Fibroblast of the aortic adventitia (primary cell): ENCODE measurements at places on chromosomes 5 and 9. TPM values are rescaled to one million over a fixed set of nuclear protein-coding genes. Genes with fewer than 3 reads are reported as not detected.

Gene ACOT12
- total RNA-seq = 0.27 TPM in 1 of 2 replicates, not detected in the other

Gene C9
- not detected in 2 replicates for total RNA-seq

Gene MOB3B
- under 0.01 and 0.25 TPM in 2 replicates for total RNA-seq

Gene C9orf50
- total RNA-seq = 0.98 TPM in 1 of 2 replicates, not detected in the other

Gene CCDC192
- not detected in 2 replicates for total RNA-seq

Gene TAF11L5
- total RNA-seq = not detected in 2 replicates

Gene SHOC1
- 0.09 TPM in 1 of 2 replicates, not detected in the other for total RNA-seq

Gene TGFBI
- total RNA-seq = 169 and 227 TPM in 2 replicates

GRCh38 chr9:86281593-86282076, 703 bp downstream of the ISCA1 start:
- no peak for DNase-seq

DNA sequence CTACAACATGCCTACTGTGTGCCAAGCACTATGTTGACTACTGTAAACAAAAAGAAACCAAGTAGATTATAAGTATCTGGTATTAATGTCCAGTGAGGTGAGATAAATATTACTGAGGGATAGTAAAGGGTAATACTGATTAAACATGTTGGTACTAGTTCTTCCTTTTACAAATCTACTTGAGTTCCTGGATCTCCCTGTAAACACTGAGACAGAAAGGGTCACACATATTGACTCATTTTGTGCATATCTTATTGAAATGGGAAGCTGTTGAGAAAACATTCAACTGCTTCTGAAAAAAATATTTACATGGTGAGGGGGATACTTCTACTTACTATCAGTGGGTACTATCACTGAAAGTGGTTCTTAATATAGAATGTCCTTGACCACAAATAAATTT, 24.3 kb downstream of the EFNA5 start:
- DNase-seq = no peak

GRCh38 chr5:103889500-103890209, 327.1 kb upstream of the NUDT12 start:
- DNase-seq = no peak

- DNase-seq = peak; percentile 24
Observed at GRCh38 chr9:70678153-70678552, 263.7 kb upstream of the KLF9 start.

DNA sequence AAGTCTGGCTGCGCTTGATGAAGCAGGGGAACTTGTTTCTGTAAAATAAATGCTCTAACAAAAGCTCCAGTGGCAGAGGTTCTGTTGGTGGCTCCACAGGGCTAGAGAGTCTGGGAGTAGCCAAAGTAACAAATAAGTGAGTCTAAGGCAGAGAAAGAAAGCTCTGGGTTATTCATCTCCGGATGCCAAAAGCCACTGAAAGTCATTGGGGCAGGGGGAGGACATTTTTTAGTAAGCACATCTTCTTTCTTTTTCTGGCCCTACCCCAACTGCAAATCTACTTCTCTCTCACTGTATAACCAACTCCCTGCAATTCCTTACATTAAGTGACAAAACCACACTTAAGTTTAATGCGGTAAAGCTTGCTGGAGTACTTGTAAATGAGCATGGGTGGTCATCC, 141.6 kb downstream of the INSYN2B start:
- DNase-seq = no peak

DNA sequence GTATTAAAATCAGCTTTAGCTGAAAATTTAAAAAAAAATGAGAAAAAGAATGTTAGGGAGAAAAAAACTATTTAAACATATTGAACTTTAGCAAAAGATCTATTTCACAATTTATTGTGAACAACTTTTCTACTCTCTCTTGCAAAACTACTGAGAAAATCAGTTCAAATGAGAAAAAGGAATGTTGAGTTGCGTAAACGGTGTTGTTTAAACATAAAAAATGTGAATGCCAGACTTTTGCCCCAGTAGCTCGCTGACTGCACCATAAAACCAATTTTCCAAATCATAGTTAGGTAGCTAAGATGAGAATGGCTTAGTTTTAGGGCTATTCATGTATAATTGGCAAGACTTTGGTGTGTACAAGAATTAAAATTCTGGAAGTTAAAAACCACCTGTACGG, 13.4 kb upstream of the RAD23B start:
- peak; percentile 61 for DNase-seq

DNA sequence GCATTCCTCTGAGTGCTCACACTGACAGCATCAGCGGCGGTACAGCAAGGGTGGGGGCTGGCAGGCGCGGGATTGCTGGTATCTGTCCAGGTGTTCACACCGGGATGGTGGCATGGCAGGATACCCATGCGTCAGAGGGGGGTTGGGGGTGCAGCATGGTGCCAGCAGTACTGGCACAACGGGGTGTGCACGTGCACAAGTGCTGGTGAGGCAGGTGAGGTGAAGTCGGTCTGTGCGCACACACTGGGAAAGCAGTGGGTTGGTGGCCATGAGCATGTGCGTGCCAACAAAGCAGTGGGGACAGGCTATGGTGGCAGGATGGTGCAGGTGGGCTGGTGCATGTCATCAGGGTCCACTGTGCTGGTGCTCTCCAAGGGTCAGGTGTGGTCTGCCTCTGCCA, 819.6 kb upstream of the EDIL3 start:
- DNase-seq = no peak

GRCh38 chr9:68690088-68690487, 15.0 kb upstream of the PIP5K1B start:
- peak; percentile 52 for DNase-seq

DNA sequence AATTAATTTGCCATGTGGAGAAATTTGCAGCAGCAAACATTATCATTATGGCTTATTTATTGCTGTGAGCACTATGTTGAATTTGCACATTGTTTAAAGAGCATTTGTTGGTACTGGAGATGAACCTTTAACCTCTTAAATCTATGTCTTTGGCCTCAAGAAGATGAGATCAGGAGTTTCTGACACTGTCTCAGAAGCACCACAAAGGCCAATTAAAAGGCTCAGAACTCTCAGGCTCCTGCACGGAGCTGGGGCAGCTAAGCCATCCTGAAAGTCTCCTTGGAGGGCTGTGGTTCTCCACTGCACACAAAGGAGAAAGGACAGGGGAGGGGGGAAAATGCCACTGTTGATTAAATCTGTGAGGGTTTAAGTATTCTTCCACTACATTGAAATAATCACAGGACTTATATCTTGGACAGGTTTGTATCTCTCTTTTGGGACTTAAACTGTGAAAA, 33.1 kb downstream of the ZNF366 start:
- DNase-seq = no peak

DNA sequence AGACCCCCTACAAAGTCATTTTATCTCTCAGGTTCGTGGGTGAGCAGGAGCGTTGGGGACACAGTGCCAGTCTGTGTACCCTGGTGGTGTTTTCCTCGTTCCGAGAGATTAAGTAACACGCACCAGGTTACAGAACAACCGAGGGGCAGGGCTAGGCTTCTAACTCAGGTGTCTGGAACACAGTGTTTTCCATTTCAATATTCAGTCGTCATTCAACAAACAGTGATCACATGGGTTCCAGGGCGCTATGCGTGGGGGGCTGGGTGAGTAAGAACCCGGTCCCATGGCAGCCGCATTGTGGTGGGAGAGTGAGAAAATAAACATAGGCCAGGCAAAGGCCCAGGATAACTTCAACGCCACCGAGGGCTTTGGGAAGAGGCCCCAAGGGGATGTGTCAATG, 55.9 kb upstream of the RNU6ATAC start:
- DNase-seq = no peak
